ENCODE measurements at places on chromosomes 16 and 17. TPM values are rescaled to one million over a fixed set of nuclear protein-coding genes. Genes with fewer than 3 reads are reported as not detected.

DNA sequence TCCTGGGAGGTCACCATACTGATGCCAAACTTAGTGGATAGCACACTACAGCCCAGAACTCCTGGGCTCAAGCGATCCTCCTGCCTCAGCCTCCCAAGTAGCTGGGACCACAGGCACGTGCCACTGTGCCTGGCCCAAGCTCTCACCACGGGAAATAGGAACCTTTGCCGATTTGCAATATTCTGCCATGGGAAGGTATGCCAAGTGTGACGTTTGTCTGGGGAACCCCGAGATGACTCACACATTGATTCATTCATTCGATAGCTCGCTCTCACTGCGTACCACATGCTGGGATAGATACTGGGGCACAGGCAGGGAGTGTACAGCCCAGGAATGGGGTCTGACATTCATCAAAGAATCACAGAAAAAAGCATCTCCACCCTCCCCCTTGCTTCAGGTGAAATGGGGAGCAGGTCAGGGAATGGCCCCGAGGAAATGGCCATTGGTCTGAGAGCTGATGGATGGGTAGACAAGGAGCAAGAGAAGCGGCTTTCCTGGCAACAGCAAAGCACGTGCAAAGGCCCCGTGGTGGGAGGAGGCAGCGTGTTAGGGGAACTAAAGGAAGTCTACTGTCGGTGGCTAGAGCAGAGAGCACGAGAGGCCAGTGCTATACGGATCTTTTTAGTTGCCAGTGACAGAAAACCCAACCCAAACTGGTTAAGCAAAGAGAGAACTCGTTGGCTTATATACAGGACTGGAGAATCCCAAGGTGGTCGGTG is 44.1 kb downstream of the DNAH17 start:
- peak; percentile 38 for DNase-seq
- no peak overlapping the region for H3K27ac ChIP-seq
- no peaks in the 10 kb centered on the region for H3K36me3 ChIP-seq
- peaks cover 15% of the 10 kb centered on the region for H3K4me1 ChIP-seq
- H3K4me3 ChIP-seq, result no peak overlapping the region

NT5C gene
- total RNA-seq, result 66.1 TPM

PHAF1 gene
- total RNA-seq, result 14.0 TPM

GRIN2A gene
- total RNA-seq, result not detected

CPHXL2 gene
- not detected for total RNA-seq

CD79B gene
- 28.4 TPM for total RNA-seq

TPSD1 gene
- not detected for total RNA-seq

ASB16 gene
- 0.27 TPM for total RNA-seq

- no peak overlapping the region for H3K4me3 ChIP-seq
- no peaks in the 10 kb centered on the region for H3K27me3 ChIP-seq
- H3K27ac ChIP-seq, result no peak overlapping the region
- DNase-seq, result no peak
Measured at GRCh38 chr17:21173543-21173942, 40.4 kb downstream of the TMEM11 start.

DNA sequence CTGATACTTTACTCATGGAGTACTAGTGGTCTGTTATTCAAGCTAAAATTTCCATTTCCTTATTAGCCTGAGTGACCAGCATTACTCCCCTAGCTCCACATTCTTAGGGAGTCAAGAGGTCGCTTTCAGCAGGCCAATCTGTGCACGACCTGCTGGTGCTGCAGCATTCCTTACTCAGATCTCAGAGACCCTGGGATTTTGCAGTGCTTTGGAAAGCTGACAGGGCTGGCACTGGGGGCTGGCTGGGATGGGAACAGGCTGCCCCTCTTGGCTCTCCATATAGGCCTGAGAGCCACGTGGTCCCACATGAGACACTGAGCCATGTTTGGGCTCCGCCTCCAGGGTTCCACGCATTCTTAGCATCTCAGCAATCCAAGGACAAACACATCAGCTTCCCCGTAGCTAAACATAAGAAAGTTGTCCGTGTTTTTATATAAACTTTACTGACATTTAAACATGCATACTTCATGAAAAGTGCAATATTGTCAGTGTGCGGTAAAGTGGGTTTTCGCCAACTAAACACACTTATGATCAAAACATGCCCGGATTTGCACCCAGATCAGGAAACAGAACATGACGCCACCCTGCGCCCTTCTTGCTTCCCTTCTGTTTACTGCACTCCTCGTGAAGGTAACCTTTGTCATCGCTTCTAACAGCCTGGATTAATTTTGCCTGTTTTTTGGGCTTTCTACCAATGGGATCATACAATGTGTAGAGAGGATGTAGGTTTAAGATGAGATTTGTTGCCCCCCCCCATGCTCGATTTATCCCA is 254.5 kb upstream of the CACNG5 start:
- no peak for DNase-seq
- H3K27ac ChIP-seq, result no peak overlapping the region
- H3K4me3 ChIP-seq, result no peak overlapping the region
- H3K27me3 ChIP-seq, result no peaks in the 10 kb centered on the region
- peaks cover 20% of the 10 kb centered on the region for H3K4me1 ChIP-seq
- peaks cover 36% of the 10 kb centered on the region for H3K36me3 ChIP-seq

DNA sequence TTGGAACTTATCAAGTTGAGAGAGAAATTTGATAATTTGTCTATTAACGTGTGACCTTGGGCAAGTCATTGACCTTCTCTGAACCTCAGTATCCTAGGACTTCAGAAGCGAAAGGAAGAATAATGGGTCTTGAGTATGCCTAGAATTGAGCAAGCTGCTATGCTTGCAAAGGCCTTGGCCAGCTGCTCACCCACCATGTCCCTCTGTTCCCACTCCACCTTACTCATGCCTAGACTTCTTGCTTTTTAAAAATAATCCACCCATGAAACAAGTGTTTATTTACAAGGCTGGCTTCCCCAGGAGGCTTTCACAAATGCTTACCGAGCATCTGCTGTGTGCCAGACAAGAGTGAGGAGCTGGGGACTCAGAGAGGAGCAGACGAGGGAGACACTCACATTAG is 590.6 kb downstream of the MAF start:
- H3K4me1 ChIP-seq, result peaks cover 14% of the 10 kb centered on the region
- no peak for DNase-seq
- no peaks in the 10 kb centered on the region for H3K27me3 ChIP-seq
- H3K27ac ChIP-seq, result no peak overlapping the region
- no peaks in the 10 kb centered on the region for H3K36me3 ChIP-seq
- H3K4me3 ChIP-seq, result no peak overlapping the region

DNA sequence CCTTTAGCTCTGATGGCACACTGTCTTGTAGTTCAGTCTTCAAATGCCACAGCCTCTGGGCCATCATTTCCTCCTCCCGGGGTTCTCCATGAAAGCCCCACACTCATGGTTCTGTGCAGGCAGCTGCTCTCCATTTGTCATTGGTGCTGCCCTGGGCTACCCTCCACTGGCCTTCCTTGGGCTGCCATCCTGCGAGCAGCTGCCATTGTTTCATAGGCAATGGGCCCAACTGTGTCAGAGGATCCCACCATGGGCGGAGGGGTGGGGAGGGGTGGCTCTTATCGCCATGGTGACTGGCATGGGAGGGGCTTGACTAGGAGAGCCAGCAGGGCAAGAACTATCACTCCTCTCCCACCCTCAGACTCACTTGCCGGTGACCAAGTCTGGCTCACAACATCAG is 38.6 kb upstream of the BRD7 start:
- no peak for DNase-seq
- no peaks in the 10 kb centered on the region for H3K36me3 ChIP-seq
- H3K27me3 ChIP-seq, result no peaks in the 10 kb centered on the region

DNA sequence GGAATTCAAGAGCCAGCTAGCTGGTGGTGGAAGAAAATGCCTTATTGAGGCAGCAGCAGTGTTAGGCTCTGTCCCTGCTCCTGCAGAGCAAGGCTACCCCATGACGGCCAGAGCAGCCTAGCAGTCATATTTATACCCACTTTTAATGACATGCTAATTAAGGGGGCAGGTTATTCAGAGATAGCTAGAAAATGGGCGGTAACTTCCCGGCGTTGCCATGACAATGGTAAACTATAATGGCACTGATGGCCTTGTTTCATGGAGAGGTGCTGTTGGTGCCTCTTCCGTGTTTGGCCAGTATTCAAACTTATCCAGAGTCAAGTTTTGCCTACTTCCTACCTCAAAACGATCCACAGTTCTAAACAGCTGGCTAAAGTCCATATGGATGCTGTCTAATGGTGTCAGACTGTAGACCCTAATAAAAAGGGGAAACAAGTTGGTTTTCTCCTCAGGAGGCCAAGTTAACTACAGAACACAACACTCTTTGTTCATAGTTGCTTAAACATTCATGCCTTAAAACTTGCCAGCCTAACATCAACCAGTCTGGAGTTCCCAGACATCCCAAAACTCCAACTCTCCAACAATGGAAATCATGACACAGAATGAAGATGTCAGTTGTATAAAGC is 3.7 kb upstream of the SCNN1B start:
- peaks cover 3% of the 10 kb centered on the region for H3K4me1 ChIP-seq
- H3K27me3 ChIP-seq, result peaks cover 42% of the 10 kb centered on the region
- H3K4me3 ChIP-seq, result no peak overlapping the region
- no peak overlapping the region for H3K27ac ChIP-seq

GRCh38 chr16:54165174-54165911 is 121.2 kb downstream of the IRX3 start:
- H3K27me3 ChIP-seq, result peaks cover 6% of the 10 kb centered on the region
- no peaks in the 10 kb centered on the region for H3K4me1 ChIP-seq
- no peak overlapping the region for H3K4me3 ChIP-seq
- no peak for DNase-seq

DNA sequence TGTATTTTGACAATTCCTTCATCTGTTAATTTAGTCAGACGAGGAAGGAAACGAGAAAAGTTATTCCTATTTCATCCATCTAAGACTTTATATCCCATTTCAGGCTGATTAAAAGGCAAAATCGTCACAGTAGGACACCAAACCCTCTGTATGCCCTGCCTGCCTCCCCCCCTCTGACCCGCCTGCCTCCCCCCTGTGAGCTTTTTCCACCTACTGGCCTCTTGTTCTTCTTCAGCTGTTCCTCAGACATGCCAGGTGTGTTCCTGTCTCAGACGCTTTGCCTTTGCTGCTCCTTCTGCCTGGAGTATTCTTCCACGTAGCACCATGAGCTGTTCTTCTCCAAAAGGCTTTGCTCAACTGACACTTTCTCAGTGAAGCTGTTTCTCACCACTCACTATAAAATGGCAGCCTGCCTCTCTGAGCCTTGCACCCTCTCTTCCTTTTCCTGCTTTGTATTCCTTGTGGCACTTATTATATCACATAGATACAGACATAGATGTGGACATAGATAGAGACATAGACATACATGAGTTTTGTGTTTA is 723.4 kb downstream of the MAF start:
- no peak overlapping the region for H3K4me3 ChIP-seq
- DNase-seq, result no peak
- H3K27me3 ChIP-seq, result no peaks in the 10 kb centered on the region

- H3K27me3 ChIP-seq, result no peaks in the 10 kb centered on the region
- peaks cover 11% of the 10 kb centered on the region for H3K36me3 ChIP-seq
- peaks cover 36% of the 10 kb centered on the region for H3K4me1 ChIP-seq
- peak overlapping the region; percentile 49 for H3K27ac ChIP-seq
- no peak for DNase-seq
Measured at GRCh38 chr16:89295915-89296314, 78.4 kb downstream of the ZNF778 start.

IGFALS gene
- not detected for total RNA-seq

CCDC40 gene
- 0.79 TPM for total RNA-seq

Measured in activated CD8-positive, alpha-beta T cell treated with anti-CD3 and anti-CD28 coated beads for 36 hours (primary cell).